ENCODE measurements at places on chromosomes 4 and X. TPM values are rescaled to one million over a fixed set of nuclear protein-coding genes. Genes with fewer than 3 reads are reported as not detected.
A peak's percentile ranks its signal among the peaks of the same experiment; 100 is the strongest.

Gene ARR3
- not detected for total RNA-seq

DNA sequence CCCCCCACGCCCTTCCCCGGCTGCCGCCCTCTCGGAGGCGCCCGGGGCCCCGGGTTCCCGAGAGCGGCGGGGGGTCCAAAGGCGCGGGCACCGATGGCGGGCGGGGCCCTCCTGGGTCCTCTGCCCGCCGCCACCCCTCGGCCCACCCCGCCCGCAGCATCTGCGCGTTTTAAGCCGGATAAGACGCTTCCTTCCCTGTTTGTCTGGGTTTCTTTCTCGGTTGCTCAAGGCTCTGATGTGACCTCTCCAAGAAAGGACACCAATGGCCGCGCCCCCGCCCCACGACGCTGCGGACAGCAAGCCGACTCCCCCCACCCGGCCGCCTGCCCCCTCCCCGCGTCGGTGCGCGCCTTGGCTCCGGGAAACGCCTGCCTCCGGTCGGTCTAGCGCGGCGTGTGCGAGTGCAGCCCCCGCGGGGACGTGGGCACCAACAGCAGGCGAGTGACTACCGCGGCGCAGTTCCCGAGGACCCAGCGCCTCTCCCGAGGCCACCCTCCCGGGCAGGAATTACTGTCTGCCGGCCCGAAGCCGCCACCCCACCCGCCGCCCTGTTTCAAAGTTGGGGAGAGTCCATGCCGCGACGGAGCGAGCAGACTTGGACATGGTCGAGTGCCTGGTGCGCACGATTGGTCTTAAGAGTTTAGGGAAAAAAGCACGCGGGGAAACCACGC is 21.1 kb upstream of the HMX1 start:
- no peak overlapping the region for H3K4me3 ChIP-seq
- no peak for DNase-seq
- no peak overlapping the region for H3K27ac ChIP-seq
- H3K36me3 ChIP-seq, result no peaks in the 10 kb centered on the region

GRCh38 chr4:168981460-168981859 is 28.6 kb downstream of the CBR4 start:
- no peaks in the 10 kb centered on the region for H3K27me3 ChIP-seq
- H3K36me3 ChIP-seq, result peaks cover 64% of the 10 kb centered on the region
- H3K27ac ChIP-seq, result no peak overlapping the region
- H3K4me3 ChIP-seq, result no peak overlapping the region
- no peaks in the 10 kb centered on the region for H3K4me1 ChIP-seq

DNA sequence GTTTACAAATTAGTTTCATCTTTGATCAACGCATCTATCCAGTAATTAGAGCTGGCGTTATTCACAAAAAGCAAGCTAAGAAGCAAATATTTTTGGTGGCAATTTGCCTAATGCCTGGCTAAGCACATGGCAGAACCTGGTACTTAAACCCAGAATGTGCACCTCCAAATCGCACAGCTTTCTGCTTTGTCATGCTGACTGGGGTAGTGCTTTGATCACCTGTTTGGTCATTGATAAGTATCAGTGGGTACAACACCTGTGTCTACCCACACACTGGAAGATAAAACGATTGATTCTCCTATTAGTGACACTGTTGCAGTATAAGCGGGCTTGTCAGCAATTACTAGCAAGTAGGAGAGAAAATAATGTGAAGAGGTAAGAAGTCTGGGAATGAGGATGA is 1.9 kb downstream of the NUDT6 start:
- no peaks in the 10 kb centered on the region for H3K27me3 ChIP-seq
- H3K36me3 ChIP-seq, result no peaks in the 10 kb centered on the region
- no peak overlapping the region for H3K4me3 ChIP-seq
- H3K4me1 ChIP-seq, result peaks cover 2% of the 10 kb centered on the region
- DNase-seq, result no peak

DNA sequence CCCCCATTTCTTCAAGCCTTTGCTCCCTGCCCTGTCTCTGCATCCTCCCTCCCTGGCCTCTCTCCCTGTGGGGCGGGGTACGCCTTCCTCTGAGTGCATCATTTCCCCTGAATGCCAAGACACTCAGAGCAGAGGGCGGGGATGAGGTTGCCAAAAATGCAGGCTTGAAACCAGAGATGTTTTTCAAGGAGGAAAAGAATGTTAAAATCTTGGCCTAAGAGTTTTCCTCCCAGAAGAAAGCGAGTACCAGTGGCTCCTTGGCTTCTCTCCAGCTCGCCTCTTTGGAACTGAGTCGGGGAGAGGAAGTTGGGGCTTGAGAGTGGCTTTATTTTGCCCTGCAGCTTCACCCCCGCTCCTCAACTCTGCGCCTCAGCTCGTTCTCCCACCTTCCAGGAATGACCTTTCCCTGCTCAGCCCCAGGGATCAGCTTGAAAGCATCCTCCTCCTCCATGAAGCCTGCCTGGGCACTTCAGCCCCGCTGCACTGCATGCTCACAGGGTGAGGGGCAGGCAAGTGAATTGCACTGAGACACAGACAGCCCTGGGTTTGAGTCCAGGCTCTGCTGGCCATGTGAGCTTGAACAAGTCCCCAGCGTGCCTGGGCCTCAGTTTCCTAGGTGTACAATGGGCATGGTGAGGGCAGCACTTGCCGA is 57.5 kb upstream of the SORCS2 start:
- peaks cover 2% of the 10 kb centered on the region for H3K27me3 ChIP-seq
- H3K36me3 ChIP-seq, result no peaks in the 10 kb centered on the region
- H3K4me3 ChIP-seq, result no peak overlapping the region

- no peak overlapping the region for H3K4me3 ChIP-seq
- H3K4me1 ChIP-seq, result peaks cover 25% of the 10 kb centered on the region
- DNase-seq, result no peak
- H3K27me3 ChIP-seq, result no peaks in the 10 kb centered on the region
- H3K27ac ChIP-seq, result no peak overlapping the region
Observed at GRCh38 chr4:109969087-109969486, 56.4 kb downstream of the EGF start.

Gene DMP1
- total RNA-seq, result not detected

GRCh38 chr4:139234253-139234652 is 45.8 kb downstream of the MGARP start:
- no peak overlapping the region for H3K4me3 ChIP-seq
- no peaks in the 10 kb centered on the region for H3K4me1 ChIP-seq
- H3K27ac ChIP-seq, result no peak overlapping the region
- no peak for DNase-seq
- H3K36me3 ChIP-seq, result no peaks in the 10 kb centered on the region

DNA sequence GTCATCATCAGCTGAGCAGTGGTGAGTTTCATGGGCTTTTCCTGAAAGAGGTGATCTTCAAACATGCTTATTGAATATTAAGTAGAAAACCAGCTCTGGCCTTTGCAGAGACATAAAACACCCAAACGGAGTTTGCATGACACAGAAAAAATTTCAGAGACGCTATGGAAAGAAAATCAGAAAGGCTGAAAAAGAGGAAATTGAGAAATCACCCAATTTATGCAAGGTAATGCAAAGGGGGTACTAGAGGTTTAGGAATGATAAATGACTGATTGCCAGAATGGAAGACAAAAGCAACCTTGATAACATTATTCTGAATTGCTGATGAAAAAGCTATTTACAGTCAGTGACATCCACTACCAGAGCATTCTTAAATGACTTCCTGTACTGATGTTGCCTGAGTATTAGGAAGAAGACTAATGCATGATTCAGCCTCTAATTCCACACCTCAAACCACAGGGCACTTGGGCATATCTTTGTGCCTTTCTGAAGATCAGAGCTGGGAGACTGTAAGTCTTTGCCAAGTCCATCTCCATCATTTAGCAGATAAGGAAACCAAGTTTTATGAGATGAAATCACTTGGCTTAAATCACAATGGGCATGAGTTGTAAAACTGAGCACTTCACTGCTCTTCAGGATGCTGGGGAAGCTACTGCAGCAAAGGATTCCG is 565.7 kb downstream of the PPARGC1A start:
- H3K27ac ChIP-seq, result no peak overlapping the region
- no peaks in the 10 kb centered on the region for H3K36me3 ChIP-seq
- H3K4me1 ChIP-seq, result peaks cover 9% of the 10 kb centered on the region
- H3K27me3 ChIP-seq, result peaks cover 2% of the 10 kb centered on the region
- no peak overlapping the region for H3K4me3 ChIP-seq

DNA sequence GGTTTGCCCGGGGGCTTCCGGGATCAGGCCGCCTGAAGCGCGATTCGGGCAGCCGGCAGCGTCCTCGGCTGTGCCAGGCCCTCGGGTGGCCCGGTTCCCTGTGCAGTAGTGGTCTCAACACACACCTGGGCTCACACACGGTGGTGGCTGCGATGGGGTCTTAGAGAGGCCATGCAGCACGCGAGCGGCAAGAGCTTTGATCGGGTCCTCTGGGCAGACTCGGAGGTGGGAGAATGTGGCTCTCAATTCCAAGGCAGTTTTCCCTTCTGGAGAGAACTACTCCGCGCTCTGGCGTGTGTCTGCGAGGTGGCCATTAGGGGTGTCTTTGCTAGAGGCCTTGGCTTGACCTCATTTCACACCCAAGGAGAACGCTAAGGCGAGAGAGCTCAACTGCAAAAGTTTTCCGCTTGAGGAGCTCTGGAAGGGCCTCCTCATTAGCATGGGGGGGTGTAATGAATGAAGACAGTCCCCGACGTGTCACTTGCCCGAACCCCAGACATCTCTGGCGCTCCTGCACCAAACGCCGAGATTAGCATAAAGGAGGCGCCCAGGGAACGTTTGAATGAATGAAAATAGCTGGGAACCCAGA is 771 bp upstream of the RBPJ start:
- no peaks in the 10 kb centered on the region for H3K27me3 ChIP-seq
- H3K36me3 ChIP-seq, result no peaks in the 10 kb centered on the region
- peak overlapping the region; percentile 100 for H3K27ac ChIP-seq
- H3K4me3 ChIP-seq, result peak overlapping the region; percentile 98
- no peak for DNase-seq
- peaks cover 25% of the 10 kb centered on the region for H3K4me1 ChIP-seq

Data from mesothelial cell of epicardium (in vitro differentiated cells).